Right hindlimb (tissue), 1 donor: ENCODE measurements at places on chromosomes 7 and 10.

DNA sequence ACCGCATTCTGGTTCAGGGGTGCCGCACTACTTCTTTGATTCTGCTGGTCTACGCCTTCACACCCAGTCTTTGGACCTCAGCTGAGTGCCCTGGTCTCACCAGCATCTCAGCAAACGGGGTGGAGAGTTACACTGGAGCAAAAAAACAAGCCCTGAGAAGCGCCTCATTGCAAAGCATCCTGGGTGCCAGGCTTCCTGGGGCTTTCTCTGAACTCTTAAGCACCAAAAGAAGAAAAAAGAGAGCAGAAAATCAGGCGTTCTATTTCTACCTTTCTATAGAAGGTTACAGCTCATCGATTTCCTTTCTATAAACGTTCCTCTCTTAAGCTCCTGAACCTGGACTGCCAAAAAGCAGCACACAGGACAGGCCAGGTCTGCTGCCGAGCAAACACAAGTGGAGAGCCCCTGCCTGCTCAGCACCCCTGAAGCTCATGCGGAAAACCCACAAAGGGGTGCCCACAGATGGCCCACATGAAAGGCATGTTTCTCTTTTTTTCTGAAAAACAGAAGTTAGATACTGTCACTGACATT lies 217.9 kb downstream of the SFMBT2 start:
- DNase-seq = no peak

DNA sequence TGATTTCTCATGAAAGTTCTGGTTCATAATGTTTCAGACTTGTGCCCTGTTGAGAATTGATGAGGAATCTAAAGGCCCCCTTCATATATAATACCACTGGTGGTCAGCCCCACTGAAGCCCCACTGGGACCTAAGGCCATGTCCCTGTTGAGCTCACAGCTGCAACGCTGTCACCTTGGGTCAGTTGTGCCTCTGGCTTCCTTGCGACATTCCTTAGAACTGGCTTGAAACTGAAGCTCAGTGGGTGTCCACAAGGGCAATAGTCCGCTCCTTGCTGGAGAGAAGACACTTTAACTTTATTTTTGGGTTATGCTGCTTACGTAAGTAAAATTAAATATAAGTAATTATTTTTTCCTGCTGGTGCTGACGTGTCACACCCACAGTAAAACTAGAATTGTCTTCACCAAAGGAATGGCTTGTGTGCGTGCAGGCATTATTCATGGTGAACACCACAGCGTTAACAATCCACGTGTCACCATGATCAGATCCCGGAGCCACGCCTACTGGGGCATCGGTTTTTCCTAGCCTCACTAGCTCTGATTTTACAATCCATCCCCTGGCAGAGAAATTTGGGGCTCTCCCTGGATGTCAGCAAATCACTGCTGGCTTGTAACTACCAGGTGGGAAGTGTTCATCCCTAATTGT lies 66.5 kb downstream of the BICC1 start:
- DNase-seq = no peak

GRCh38 chr10:124696446-124697392 lies 47.5 kb downstream of the FAM53B start:
- DNase-seq = no peak

DNA sequence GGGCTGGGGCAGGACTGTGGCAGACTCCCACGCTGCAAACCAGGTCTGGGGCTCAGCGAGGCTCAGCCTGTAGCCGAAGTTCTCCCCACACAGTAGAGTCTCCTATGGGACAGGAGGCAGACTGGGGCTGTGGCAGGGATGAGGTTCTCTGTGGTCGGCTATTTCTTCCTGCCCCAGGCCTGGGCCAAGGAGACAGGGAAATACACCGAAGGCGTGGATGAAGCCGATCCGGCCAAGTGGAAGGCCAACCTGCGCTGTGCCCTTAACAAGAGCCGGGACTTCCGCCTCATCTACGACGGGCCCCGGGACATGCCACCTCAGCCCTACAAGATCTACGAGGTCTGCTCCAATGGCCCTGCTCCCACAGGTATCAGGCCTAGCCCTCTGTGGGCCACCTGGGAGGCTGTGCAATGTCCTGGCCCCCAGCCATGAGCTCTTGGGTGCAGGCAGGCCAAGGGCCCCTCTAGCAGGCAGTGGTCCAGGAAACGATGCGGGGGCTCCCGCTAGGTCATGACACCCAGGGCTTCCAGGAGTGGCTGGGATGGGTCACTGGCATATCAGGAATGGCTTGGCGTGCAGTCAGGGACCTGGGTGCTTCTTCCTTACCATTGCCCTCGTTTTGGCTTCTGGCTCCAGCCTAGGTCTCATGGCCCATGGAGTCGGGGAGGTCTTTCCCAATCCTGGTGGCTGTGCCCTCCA lies 8.1 kb downstream of the IRF5 start:
- DNase-seq = no peak

DNA sequence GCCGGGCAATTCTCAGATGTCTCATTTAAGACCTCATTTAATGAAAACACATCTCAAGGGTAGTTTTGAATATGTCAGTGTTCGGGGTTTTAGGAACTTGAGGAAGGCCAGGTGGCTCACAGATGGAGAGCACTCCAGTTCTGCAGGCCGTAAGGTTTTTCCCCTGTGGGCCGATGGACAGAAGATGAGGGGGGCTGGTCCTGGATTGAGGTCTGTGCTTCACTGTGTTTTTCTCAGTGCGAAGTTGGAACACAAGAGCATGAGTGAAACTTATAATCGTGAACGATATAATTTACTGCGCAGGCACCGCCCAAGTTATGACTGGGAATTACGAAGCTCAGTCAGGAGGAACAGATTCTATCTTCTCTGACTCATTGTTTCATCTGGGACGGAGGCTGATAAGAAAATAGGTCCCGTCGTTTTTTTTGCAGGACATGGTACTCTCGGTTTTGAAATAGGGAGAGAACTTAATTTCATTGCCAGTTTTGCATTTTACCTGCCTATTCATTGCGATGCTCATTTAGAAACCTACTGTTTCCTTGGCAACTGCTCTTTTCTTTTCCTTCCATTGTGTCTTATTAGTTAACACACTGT lies 591.0 kb upstream of the PFKP start:
- DNase-seq = peak; percentile 60

DNA sequence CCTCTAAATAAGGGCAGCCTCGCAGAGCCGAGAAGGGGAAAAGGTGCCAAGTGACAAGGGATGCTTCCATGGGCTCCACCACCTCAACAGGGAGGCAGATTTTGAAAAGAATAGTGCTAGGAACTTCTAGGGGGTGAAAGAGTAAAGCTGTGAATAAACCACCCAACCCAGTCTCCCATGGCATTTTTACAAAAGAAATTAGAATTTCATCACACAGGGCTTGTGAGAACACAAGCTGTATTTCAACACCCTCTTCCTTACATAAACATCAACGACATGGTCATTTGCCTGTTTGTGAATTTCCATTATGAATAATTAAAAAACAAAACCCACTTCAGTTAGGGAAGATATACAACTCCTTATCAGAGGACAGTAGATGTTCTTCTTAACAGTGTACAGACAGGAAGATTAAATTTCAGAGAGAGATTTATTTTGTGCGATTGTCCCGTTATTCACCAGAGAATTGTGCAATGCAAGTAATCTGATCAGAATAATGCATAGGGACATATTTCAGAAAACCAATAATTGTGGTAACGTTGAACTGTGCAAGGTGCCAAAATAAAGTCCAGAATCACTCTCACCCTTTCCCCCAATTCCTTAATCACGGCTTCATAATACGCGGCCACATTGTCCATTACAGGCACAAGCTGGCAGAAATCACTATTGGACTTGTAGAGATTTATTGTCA lies 207.8 kb upstream of the MGMT start:
- no peak for DNase-seq

GRCh38 chr10:49608166-49609005 lies 1.7 kb upstream of the SLC18A3 start:
- DNase-seq = no peak

DNA sequence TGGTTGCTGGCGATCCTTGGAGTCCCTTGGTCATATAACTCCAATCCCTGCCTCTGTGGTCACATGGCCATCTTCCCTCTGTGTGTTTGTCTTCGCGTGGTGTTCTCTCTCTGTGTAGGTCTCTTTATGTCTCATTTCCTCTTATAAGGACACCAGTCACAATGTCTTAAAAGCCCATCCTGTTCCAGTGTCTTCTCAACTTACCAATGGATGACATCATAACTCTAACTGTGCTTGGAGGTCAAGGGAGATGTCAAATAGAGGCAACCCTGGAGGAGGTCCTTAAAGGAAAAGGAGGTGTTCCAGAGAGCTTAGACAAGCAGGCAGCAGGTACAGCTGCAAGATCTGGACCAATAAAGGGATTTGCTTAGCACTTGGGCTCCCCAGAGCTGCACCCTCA lies 143.0 kb downstream of the BUB3 start:
- no peak for DNase-seq

GRCh38 chr7:35268953-35269352 lies 15.1 kb upstream of the TBX20 start:
- no peak for DNase-seq

DNA sequence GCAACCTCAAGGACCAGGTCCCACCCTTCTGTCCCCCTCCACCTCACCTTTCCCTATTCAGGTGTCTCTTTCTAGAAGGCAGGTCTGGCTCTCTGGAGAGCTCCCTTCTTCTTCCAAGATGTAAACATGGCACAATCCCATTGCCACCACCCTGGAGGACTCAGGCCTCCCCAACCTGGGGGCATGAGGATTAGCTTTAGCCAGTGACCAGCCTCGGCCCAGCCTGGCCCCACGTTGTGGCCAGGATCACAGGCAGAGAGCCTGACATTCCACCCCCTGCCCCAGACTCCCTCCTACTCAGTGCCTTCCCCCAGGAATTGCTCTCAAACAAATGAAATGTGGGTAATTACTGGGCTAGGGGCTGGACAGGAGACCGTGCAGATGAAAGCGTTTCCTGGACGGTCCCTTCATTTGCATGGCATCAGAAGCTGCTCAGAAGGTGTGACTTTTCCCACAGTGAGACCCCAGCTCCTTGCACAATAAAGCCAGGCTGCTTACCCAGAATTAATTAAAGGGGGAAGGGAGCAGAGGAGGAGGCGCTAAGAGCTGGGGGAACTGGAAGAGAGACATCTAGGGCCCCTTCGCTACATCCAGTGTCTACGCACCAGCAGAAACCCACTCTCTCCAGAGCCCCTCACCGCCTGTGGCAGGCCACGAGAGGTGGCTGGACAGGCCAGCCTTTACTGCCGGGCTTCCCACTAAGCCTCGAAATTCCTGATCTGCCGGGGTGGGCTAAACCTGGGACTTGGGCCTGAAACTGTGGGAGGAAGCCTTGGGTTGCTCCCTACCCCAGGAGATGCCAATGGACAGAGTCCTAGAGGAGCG lies 7.7 kb downstream of the FGF8 start:
- DNase-seq = no peak

GRCh38 chr10:43391496-43391895 lies 17.5 kb downstream of the HNRNPF start:
- DNase-seq = no peak

DNA sequence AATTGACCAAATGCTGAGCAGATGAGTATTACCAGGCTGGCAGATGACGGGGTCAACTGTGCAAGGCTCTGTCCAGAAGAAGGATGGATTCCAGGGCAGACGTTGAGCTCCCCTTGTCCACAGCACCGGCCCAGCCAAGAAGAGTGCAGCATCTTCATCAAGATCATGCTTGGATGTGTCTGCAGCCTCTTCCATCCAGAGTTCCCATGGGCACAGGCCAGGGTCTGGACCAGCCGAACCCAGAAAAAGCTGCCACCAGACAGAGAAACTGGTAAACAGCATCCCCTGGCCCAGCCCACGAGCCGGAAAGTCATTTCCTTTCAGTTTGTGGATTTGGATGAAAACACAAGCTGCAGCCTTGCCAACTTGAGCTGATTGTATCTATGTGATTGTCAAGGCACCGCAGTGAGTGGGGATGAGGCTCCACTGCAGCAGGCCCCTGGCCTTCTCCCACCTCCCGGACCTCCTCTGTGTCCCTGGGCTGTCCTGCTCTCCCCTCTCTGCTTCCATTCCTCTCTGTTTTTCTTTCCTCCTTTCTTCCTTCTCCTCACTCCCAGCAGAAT lies 321.8 kb downstream of the TCERG1L start:
- no peak for DNase-seq

DNA sequence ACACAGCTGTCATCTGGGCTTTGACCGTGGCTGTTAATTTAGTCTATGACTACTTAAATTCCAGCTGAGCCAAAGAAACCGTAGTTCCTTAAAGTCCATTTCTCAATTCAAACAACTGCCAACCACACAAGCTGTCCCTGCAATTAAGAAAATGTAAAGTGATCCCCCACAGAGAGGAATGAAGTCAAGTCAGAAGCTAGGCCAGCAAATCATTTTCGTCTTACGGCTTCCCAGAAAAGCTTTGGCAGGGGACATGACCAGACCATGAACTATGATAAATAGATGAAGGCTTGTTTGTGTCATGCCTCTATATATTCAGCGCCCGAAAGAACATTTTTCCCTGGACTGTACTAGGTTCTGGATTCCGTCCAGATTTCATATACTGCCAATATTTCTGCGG lies 54.6 kb downstream of the HACD1 start:
- DNase-seq = peak; percentile 76

DNA sequence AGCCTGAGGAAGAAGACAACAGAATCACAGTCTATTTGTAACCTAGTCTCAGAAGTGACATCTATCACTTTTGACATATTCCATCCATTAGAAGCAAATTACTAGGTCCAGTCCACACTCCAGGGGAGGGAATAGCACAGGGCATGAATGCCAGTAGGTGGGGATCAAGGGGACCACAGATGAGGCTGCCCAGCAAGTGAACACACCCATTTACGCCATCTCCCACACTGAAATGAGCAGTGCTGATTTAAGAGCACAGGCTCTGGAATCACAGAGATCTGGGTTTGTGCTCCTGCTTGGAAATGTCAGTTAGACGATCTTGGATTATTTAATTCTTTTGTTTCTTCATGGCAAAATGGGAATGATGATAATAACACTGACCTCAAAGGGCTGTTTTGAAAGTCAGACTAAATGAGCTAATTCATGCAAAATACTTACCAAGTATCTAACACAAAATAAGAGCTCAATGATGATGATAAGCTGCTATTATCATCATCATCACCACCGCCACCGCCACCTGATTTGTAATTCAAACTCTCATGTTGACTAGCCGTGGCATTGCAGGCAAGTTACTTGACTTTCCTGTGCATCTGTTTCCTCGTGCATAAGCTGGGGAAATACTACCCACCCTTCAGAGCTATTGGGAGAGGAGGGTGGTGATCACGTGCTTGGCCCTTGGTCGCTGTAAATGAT lies 138.9 kb upstream of the KLF14 start:
- no peak for DNase-seq

- no peak for DNase-seq
Observed at GRCh38 chr7:98278936-98279335, 2.5 kb upstream of the BRI3 start.

DNA sequence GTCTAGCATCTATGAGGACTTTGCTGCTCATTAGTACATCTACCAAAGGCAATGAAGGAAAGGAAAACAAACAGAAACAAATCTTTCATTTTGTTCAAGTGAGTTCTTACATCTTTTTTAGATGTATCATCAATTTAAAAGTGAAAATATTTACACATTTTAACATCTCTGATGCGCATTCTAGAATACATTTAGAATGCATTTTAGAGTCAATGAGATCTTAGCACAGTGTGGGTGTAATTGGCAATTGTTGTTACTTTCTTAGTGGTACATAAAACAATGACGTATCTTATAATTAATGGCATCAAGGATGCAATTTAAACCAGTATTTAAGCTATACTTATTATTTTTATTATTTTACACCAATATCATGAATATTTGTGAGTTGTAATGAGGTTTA lies 51.4 kb downstream of the TPK1 start:
- no peak for DNase-seq
